BJ (cell line): ENCODE measurements at places on chromosomes 1 and 21. TPM values are rescaled to one million over a fixed set of nuclear protein-coding genes. Genes with fewer than 3 reads are reported as not detected.

CYP4A22 gene
- not detected in 2 replicates for polyA plus RNA-seq

LCE1E gene
- polyA plus RNA-seq, result not detected in 2 replicates

MSH4 gene
- 0.04 and 0.05 TPM in 2 replicates for polyA plus RNA-seq

FAM163A gene
- polyA plus RNA-seq, result not detected in 2 replicates

LMOD1 gene
- polyA plus RNA-seq, result 67.8 and 112 TPM in 2 replicates

SPRR1B gene
- not detected in 2 replicates for polyA plus RNA-seq

AVPR1B gene
- not detected in 2 replicates for polyA plus RNA-seq

ADAMTS1 gene
- polyA plus RNA-seq, result 651 and 1,081 TPM in 2 replicates

- DNase-seq, result no peak
Measured at GRCh38 chr21:44949779-44950198, 10.0 kb downstream of the SLX9 start.

DNA sequence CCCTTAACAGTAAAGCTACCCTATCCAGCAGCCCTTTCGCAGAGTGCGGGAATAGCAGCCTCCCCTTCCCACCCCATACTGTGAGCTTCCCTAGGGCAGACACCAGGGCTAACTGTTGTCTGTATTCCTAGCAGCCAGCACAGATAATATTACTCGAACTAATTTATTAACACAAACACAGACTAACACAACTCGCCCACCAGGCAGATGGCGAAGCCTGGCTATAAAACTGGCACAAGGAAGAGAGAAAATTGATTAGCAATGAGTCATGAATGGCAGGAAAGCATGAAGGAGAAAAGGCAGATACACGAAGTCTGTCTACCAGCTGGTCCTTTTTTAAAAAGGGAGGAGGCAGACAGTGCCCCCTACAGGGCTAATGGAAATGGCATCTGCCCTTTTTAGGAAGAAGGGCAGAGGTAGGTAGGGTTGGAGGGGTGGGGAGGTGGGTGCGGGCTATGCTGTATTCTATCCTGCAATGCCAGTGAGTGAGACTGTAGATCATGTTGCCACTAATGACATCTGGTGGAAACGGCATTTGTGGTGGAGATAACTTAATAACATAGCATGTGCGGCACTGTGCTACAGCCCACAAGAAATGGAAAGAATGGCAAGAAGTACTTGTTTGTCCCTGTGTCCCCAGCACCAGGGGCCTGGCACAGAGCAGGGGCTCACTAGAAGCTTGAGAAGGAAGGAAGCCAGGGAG, 30.6 kb upstream of the CTPS1 start:
- peak; percentile 16 for DNase-seq

DNA sequence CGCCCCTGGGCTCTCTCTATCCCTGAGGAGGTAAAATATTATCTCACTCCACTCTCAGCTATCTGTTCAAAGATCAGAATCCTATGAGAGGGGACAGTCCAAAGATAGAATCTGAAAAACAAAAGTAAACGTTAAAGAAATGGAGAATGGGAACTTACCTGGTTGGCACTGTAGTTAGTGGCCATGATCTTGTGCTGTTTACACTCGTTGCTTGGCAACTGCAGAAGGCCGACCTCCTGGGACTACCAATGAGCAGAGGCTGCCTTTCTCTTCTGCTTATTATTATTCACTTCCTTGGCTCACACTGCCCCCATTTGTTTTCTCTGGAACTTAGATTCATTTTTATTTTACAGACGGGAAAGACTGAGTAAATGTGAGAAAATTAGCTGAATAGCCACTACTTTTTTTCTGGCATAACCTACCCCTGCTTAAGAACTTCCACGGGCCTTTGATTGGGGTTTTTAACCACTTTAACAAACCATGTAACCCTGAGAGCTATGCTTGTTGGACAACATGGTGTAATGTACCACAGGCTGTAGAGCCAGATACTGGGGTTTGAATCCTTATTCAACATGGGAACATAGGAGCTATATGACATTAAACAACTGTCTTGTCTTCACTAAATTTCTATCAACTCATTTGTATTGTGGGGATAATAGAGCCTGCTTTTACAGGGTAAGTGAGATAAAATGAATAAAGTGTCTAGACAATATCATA, at the start of gene CFAP126:
Gene CFAP126, minus strand, starts transcription at position 193 of the 717 bp plus-strand sequence. Its CDS starts 8 bp downstream, at position 185.
- DNase-seq, result no peak

GRCh38 chr1:82555501-82555900, 754.8 kb downstream of the ADGRL2 start:
- no peak for DNase-seq

DNA sequence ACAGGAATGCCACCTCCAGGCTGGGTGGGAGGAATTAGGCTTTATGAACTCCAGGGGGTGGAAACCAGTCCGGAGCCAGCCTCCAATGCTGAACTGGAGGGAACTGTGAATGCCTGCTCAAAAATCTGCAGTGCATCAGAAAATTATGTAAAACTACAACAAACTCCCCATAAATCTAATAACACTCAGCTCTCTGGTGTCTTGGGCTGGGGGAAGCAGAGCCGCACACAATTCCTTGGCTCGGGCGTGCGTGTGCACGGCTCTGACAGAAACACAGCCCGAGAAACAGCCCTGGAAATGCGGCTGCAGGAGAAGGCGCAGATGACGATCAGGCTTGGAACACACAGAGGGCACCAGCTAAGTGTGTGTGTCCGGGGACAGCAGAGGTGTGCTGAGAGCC, 127.6 kb upstream of the VAMP3 start:
- DNase-seq, result no peak

GRCh38 chr1:54546651-54547401, 1.2 kb upstream of the ACOT11 start:
- no peak for DNase-seq

GRCh38 chr1:56404066-56404465, 175.3 kb downstream of the PLPP3 start:
- DNase-seq, result no peak

- no peak for DNase-seq
Measured at GRCh38 chr1:21531241-21531640, 22.0 kb downstream of the ALPL start.

DNA sequence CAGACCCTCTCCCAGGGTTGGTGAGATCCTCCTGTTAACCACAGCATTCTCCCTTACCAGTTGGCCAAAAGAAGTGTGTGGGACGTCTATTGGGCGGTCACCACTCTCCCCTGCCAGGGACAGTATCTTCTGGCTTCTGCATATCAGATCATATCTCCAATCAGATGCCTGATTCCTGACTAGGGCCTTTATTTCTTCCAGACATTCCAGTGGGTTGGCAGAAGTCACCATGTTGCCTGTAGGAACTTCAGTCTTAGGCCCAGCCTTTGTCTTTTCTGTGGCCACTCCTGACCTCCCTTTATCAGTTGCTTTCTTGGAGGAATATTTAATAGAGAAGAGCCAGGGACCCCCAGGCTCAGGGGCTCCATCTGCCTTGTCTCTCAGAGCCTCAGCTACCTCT, 130.4 kb upstream of the F3 start:
- no peak for DNase-seq

DNA sequence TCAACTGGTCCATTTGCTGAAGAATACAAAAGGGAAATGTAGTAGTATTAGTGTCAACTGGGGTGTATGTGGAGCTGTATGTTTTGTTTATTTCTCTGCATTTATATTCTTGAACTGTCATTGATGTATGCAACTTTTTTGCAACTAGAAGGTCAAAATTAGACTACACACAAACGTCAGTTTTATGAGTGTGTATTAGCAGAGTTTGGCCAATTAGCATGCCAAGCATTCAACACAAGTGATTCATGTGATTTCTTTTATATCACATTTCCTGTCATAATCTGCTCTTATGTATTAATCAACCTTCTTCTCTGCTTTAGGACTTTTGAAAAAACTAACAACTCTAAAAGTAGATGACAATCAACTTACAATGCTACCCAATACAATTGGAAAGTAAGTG, 211.1 kb downstream of the LRRC40 start:
- DNase-seq, result no peak

- DNase-seq, result no peak
Measured at GRCh38 chr1:223482766-223483165, 89.6 kb downstream of the CCDC185 start.

GRCh38 chr1:24536391-24536840, 19.5 kb upstream of the NCMAP start:
- no peak for DNase-seq

- DNase-seq, result no peak
Measured at GRCh38 chr1:3541936-3542335, 69.4 kb downstream of the MEGF6 start.

DNA sequence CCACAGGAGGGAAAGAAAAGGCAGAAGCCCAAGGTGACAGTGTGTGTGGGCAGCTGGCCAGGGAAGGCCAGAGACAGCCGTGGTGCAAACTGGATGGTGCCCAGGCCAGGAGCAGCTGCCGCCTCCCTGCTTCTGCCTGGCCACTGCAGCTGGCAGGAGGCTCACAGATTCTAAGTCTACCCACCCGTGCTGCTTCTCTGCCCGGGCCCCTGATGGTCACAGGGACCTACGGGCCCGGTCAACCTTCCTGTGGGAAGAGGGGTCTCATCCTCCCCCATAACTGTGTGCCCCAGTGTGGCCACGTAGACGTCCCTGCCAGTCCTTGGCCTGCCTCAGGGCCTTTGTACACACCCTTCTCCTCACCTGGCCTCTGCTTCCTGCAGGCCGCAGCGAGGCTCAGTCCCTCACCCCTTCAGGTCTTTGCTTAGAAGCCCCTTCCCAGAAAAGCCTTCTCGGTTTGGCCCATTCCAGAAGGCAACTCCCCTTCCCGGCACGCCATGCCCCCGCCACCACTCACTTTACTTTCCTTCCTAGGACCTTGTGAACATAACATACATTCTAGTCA, 192.6 kb upstream of the AJAP1 start:
- no peak for DNase-seq

DNA sequence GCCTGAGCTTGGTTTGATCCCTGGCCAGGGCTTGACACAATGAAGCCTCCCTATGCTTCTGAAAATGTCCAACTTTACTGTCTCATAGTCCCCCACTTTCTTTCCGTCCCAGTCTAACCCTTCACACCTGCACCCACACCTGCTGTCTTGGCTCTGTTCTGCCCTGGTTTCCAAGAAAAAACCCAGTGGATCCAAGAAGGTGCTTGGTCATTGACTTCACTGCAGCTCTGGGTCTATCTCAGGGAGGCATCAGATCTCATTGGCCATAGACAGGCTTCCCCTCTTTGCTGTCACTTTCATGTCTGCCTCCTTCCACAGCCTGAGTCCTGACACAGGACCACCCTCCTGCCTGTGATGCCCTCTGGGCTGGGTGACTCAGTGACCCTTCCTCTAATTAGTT, 37.8 kb upstream of the ETV3 start:
- no peak for DNase-seq

DNA sequence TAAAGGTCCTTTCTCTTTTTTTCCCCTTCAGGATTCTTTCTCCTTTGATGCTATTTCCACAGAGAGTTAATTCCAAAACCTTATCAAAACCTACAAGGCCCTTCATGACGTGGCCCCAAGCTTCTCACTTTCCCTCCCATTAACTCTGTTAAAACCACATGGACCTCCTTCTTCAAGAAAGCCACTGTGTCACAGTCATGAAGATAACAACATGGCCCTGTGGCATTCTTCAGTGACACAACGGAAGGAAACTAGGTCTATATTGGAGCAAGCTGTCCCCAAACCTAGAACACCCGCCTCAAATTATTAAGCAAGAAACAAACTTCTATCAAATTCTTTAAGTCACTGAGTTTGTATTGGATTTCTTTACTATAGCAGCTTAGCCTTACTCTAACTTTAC, 611.1 kb downstream of the NUF2 start:
- DNase-seq, result no peak

- no peak for DNase-seq
Measured at GRCh38 chr1:68234094-68234493, 1.8 kb upstream of the WLS start.

GRCh38 chr1:56436912-56437417, 142.4 kb downstream of the PLPP3 start:
- DNase-seq, result no peak

DNA sequence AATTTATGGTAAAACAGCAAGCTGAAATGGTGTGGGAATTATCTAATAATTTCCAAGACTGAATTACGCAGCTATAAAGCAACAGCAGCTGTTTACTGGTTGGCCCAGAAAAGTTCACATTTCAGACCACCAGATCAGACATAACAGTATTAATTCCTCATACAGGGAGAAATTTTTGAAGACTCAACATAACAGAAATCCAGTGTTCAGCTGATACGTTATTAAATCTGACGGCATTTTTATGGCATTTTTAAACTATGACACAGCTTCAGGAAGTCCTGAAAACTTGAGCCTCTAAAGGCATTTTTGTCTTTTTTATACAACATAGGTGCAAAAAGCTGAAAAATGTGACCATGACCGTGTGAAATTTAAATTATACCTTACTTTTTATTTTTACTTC, 91.2 kb downstream of the APP start:
- DNase-seq, result no peak

DNA sequence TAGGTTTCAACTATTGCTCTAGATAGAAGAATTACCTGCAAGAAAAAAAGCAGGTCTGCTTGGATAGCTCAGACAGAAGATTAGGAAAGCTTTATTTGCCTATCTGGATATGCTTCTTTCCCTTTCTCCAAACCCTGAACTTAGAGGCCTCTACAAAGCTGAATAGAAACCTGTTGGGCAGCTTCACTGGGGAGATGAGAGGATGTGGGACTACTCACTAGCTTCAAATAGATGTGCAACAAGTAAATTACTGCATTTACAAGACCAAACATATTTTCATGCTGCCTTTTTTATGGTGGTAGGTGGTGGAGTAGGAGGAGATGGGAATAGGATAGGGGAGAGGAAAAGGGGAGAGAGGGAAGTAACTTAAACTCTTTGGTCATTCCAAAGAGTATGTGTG, 6.4 kb downstream of the CLCA2 start:
- no peak for DNase-seq

DNA sequence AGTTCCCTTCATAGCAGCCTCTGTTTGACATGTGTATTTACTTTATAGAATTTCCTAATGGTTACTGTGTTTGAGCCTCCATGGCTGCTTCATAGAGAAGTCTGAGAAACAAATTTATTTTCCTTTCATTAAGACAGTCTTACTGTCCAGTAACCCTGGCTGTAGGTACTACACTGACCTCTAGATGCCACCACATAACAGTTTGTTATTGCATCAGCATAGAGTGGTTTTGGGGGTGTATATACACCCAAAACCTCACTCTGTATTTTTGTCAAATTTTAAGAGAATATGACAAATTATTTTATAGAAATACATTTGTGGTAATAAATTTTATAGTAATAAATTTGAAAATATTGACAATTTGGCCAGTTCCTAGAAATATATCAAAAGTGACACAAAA, 57.3 kb downstream of the OBSCN start:
- no peak for DNase-seq

GRCh38 chr1:235974616-235975015, 90.3 kb downstream of the NID1 start:
- DNase-seq, result no peak

- DNase-seq, result no peak
Measured at GRCh38 chr1:180175806-180176205, 21.1 kb downstream of the QSOX1 start.

DNA sequence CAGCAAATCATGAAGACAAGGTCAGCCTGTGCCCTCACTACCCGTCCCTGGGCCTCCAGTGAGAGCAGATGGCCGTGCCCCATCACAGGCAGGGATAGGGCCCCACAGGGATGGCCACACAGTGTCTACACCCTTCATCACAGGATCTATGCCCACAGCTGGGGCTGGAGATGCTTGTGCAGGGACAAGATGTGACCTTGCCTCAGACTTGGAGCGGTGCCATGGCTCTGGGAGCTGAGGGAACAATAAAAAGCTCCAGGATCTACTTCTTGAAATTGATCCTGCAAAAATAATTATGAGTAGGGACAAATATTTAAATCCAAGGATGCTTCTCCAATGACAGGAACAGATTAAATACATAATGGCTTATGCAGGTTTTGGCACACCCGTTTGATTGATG, 25.4 kb upstream of the TCEA3 start:
- no peak for DNase-seq

GRCh38 chr1:48619539-48619938, 147.5 kb upstream of the SPATA6 start:
- DNase-seq, result peak; percentile 5

- DNase-seq, result no peak
Measured at GRCh38 chr1:1432274-1432950, 3.1 kb upstream of the VWA1 start.
